ENCODE measurements at places on chromosomes 2 and 18.

GRCh38 chr2:219078126-219078525 is 17.4 kb upstream of the IHH start:
- DNase-seq: no peak

GRCh38 chr2:110865188-110865587 is 132.8 kb downstream of the ACOXL start:
- no peak for DNase-seq

- DNase-seq: no peak
These were observed 231.4 kb downstream of the LRRTM1 start for GRCh38 chr2:80073134-80073561.

GRCh38 chr2:38825956-38826355 is 47.9 kb downstream of the GEMIN6 start:
- DNase-seq: no peak

GRCh38 chr2:101556033-101556459 is 81.1 kb upstream of the RFX8 start:
- DNase-seq: no peak

- DNase-seq: no peak
These were observed 1.2 kb downstream of the NEU2 start for GRCh38 chr2:233033672-233034071.

DNA sequence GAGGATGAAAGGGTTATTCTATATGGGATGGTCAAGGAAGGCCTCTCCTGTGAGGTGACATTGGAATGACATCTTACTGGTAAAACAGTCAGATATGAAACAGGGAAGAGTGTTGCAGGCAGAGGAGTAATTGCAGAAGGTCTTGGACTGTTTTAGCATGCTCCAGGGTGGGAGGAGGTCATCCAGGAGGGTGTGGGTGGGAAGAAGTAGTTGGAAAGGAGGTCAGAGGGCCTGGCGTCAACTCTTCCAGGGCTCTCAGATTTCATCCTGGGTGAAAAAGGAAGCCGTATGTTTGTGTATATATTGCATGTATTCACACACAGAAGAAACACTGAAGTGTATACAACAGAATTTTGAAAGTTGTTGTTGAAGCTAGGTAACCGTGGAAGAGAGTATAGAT is 48.2 kb downstream of the ATP9B start:
- no peak for DNase-seq

- DNase-seq: no peak
These were observed 508.3 kb downstream of the TSN start for GRCh38 chr2:122263746-122264145.

GRCh38 chr2:136322428-136322827 is 204.5 kb upstream of the CXCR4 start:
- DNase-seq: no peak

DNA sequence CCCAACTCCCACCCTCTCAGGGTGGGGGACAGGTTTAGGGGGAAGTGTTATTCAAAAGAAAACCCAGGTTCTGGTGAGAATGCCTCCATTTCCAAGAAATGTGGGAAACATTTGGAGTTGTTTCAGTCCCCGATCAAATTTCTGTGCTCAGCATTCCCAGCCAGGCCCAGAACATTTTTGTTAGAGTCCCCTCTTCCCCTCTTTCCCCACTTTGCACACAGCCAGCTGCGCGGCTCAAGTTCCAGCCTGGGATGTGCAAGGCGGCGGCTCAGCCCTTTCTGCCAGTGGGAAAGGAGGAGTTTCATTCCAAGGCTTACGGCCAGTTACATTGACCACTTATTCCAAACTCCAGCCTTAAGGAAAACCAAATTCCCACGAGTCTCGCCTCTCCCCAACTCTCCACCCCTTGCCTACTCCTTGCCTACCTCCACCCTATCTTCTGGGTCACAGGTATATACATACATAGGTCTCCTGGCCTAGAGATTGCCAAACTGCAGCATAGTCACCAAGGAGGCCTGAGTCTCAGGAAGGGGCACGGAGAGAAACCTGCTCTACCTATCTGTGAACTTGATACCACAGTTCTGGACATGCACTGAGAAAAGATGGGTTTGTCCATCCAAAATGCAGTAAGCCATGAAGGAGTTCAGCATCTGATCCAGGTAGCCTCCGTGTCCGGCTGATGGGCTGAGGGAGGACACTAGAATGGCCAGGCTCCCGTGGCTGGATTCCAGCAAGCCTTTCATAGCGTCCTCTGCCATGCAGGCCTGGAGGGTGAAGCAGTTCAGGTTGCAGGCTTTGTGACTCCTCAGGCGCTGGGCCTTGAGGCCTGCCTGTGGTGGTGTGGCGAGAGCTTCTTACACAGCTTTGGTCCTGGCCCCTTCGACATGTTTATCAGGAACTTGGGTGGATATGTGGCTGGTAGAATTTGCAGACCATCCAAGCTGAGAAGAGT is 154.5 kb downstream of the ZFP36L2 start:
- no peak for DNase-seq

- DNase-seq: no peak
These were observed 98.5 kb upstream of the RAB6C start for GRCh38 chr2:129880971-129881370.

DNA sequence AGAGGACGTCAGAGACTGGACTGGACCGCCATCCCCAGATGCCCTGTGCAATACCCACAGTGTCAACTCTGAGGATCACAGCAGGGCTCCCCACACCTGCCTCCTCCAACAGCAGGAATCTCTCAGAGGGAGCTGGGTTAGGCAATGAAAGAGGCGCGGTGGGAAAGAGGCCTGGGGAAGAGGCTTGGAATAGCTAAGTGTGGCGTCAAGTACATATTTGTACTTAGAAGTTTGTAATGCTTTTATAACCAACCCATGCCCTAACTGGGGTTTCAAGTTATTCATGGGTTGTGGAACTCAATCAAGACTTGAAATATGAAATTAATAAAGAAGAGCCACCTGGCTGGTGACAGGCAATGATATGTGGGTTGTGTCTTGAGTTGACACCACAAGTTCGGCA is 28.7 kb downstream of the CYP26B1 start:
- DNase-seq: no peak

DNA sequence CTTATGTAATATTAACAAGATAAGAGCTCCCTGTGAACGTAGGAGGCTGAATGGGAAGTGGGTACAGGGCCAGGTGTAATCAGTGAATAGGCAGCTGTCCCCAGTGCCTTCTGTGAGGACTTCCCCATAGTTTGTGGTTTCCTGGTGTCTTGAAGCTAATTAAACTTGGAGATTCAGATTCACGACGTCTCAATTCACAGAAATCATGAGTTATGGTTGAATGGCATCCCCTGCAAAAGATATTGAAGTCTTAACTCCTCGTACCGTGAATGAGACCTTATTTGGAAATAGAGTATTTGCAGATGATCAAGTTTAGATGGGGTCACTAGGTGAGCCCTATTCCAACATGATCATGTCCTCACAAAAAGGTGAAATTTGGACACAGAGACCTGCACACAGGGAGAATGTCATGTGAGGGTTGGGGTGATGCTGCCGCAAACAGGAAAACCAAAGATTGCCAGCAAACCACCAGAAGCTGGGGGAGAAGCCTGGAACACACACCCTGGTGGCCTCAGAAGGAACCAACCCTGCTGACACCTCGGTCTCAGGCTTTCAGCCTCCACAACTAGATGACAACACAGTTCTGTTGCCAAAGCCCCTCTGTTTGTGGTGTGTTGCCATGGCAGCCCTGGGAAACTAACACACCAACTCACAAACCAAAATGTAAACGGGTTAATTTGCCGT is 13.2 kb downstream of the ARL4C start:
- no peak for DNase-seq

GRCh38 chr18:67672155-67672554 is 155.6 kb upstream of the DSEL start:
- DNase-seq: no peak

GRCh38 chr2:56729212-56729611 is 545.4 kb downstream of the CCDC85A start:
- DNase-seq: no peak

GRCh38 chr2:9809064-9809356 is 34.3 kb upstream of the TAF1B start:
- no peak for DNase-seq

GRCh38 chr2:155054712-155055111 is 356.2 kb downstream of the KCNJ3 start:
- DNase-seq: no peak

- no peak for DNase-seq
These were observed 106.0 kb upstream of the FOSL2 start for GRCh38 chr2:28286678-28287077.

- DNase-seq: no peak
These were observed 93.7 kb upstream of the WDR75 start for GRCh38 chr2:189347540-189347939.

- no peak for DNase-seq
These were observed 679.0 kb upstream of the ID2 start for GRCh38 chr2:8002765-8003393.

GRCh38 chr2:130372055-130372832 is 16.4 kb downstream of the PTPN18 start:
- peak; percentile 78 for DNase-seq

DNA sequence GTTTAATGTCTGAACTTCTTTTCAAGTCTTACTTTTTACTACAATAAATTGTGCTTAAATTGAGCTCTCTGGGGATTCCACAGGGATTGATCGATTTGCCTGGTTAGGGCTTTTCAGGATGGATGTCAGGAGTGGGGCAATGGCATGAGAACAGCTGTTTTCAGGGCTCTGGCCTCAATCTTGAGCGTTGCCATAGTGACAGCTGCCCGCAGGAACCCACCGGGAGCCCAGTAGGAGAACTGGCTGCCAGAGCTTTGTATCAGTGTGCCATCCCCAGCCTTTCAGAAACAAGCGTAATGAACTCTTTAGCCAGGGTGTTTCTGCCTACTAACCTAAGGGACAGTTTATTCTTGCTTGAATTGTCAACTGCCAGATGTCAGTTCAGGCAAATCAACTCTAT is 93.5 kb downstream of the GALNT3 start:
- no peak for DNase-seq

GRCh38 chr2:3299703-3300102 is 77.9 kb downstream of the EIPR1 start:
- no peak for DNase-seq

DNA sequence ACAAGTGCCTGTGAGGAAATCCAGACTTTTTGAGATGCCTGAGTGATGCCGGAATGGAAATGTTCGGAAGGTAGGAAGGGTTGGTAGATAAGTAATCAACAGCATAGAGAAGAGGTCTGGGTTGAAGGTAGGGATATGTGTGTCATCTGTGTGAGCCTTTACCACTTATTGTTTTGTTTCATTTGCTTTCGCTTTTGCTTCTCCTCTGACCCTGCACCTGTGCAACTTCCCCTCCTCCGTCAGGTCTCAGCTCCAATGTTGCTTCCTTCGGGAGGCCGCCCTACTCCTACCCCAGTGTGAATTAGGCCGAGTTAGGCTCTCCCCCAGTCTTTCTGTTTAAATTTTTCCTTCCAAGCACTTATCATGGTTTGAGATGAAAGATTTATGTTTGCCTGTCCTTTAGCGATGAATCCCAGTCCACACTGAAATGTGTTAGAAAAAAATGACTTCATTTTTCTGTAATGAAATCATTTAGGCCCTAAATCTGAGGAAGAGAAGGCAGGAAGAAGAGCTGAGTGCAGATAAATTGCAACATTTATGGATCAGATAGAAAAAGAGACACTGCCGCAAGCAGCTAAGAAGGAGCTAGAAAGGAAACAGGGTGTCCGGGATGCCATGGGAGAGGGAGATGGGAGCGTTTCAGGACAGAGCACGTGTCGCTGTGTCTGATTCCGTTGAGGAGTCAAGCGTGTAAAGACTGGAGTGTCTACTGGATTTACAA is 139.6 kb upstream of the PELI1 start:
- no peak for DNase-seq

GRCh38 chr2:133607679-133608078 is 39.4 kb upstream of the NCKAP5 start:
- DNase-seq: no peak

DNA sequence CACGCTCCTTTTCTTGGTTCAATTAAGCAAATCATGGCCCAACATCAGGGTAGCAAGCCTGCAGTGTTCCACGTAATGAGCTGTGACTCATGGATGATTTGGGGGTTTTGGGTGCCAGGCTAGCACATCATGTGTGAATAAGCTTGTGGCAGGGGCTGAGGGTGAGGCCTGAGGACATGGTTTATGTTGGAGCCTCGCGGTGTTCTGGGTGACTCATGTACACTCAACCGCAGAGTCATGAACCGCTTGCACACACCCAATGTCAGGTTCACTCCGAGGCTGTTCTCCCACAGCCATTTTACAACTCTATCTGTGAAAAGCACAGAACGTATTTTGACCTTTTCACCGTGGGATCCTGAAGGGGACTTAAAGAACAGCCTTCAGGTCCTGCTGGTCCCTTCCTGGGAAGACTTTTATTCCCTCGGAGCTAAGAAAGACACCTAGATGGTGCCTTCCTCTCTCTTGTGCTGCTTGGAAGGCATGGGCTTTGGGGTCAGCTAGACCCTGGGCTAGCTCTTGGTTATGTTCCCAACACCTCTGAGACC is 139.9 kb upstream of the ZEB2 start:
- peak; percentile 7 for DNase-seq

DNA sequence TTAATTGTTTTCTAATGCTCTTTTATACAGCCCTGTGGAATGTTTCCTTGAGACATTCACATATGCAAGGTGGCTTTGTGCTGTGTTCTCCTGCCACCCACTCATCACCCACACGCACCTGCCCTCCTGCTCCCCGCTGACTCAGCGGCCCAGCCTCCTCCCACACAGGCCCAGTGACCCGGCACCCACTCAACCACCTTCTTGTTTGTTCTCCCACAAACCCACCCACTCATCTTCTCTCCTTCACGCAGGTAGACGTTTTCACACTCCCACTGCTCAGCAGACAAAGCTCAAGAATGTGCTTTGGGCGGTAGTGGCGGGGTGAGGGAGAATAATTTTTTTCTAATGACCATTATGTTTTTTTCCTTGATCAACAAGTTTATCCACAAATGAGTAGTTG is 28.6 kb upstream of the NEMP2 start:
- DNase-seq: peak; percentile 5

- DNase-seq: no peak
These were observed 183.6 kb upstream of the MGAT5 start for GRCh38 chr2:134070281-134070741.

DNA sequence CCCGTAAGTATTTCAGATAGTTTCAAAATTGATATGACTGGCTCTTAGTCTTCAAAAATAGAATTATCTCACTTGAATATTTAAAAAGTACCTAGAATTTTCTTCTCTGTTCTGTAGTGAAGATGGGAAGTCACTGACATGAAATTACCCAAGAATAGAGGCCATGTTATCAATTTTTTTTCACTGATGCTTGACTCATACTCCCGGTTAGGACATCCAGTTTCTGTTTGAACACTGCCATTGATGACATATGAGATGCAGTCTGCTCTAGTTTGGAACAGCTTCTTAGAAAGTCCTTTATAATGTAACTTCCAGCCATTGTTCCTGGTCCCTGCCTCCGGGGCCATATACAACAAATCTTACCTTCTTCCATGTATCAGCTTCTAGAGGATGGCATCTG is 26.0 kb downstream of the MAP3K20 start:
- DNase-seq: no peak
